Stimulated activated CD8-positive, alpha-beta memory T cell treated with anti-CD3 and anti-CD28 coated beads, Interleukin-4, amount 100 ng/mL, for 4 hours (primary cell): ENCODE measurements at places on chromosomes 2 and 18.

DNA sequence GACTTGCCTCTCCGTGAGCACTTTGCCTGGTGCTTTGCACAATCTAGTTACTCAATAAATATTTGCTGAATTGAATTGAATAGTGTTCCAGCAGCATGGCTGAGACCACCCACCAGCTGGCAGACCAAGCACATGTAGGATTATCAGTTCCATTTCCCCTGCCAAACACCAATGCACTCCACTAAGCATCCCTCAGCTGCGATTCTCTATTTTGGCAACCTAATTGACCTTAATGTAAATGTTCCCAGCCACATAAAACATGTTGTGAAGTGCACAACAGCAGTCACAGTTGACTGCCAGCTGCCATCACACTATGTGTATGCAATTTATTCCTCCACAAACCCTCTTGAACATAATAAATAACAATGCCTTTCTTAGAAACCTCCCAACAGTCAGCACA is 1879.4 kb upstream of the PIK3C3 start:
- no peak for DNase-seq

GRCh38 chr2:229686122-229686919 is 28.0 kb downstream of the DNER start:
- DNase-seq: no peak

- no peak for DNase-seq
Measured at GRCh38 chr2:217065695-217066405, 206.0 kb upstream of the TNP1 start.

DNA sequence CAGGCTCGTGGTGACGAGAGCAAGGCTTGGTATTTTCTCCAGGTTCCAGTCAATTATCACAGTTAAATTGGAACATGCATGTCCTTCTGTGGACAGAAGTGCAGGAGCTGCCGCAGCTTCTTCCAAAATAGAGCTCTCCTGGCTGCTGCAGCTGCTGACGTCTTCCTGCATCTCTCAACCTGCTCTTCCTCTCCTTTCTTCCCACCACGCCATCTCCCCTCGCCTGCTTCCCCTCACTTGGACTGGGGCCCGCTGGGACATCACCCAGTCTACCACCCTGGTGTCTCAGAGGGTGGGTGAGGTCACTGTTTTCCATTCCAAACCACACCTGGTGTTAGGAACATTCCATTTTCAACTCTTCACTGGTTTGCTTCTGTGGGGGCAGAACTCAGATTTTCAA is 41.4 kb downstream of the SPP2 start:
- DNase-seq: no peak

- DNase-seq: no peak
Measured at GRCh38 chr2:237500681-237501424, 13.8 kb downstream of the MLPH start.

GRCh38 chr2:44397447-44398175 is 35.9 kb downstream of the CAMKMT start:
- DNase-seq: no peak

DNA sequence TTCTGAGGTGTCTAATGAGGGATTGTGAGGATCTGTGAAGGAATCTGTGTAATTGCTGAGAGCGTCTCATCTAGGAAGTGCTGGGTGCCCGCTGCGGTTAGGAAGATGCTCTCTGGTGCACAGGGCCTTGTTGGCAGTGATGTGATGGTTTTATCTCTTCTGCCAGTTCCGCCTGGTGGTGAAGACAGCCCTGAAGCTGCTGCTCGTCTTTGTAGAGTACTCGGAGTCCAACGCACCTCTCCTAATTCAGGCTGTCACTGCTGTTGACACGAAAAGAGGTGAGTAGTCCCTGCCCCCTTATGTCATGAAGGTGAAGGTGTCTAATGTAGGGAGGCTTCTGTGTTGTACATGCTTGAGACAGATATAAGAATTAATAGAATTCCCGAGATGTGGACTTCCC is 234.2 kb downstream of the TPGS2 start:
- DNase-seq: no peak

DNA sequence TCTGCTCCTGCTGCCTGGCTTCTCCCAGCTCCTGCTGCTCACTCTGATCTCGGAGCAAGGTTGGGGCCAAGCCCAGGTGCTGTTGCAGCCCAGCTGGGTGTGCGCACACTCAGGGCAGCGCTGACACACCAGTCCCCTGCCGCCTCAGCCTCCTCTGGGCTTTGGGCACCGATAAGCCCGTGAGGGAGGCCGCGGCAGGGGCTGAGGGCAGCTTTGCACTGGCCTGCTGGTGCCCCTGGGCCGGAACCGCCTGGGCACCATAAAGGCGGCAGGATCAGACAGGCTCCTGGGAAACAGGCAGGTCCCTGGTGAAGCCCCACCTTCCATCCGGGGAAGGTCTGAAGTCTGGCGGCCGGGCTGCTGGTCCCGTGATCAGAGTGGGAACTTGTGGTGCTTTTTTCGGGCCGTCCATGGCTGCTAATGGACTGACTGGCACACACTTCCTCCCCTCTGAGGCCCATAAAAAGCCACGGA is 14.1 kb upstream of the EML6 start:
- DNase-seq: no peak

DNA sequence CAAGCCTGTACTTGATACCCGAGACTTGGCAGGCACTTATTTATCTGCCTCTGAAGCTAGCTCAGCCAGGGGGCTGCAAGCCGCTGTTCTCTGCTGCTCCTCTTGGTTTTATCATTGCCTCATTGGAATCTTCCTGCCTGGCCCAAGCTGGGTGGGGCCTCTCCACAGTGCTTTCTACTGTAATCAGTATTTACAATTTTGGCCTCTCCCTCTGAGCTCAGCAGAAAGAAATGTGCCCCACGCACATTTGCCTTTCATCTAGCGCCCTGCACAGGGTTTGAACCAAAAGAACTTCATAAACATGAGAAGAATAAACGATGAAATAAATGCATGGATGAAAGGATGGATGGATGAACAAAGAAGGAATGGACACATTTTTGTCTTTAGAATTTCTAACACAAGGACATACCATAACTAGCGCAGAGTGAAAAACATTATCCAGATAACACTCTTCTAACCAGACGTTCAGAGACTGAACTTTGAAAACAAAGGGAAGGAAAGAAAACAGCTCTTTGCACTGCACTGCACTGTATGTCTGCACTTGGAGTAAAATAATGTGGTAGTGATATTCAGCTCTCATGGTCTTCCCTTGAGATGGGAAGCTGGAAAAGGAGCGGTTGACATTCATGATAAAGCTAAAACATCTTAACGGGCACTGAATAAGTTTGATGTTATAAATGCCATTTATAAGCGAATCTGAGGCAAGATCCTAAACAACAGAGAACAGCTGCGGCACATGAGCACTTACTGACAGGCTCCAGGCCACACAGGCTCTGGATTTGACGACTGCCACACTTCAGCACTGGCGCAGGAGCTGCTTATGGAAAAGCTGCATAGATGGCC is 86.8 kb upstream of the SP3 start:
- no peak for DNase-seq

- no peak for DNase-seq
Measured at GRCh38 chr2:197207106-197207505, 103.5 kb downstream of the ANKRD44 start.

GRCh38 chr2:71829008-71829407 is 318.7 kb downstream of the CYP26B1 start:
- DNase-seq: no peak

DNA sequence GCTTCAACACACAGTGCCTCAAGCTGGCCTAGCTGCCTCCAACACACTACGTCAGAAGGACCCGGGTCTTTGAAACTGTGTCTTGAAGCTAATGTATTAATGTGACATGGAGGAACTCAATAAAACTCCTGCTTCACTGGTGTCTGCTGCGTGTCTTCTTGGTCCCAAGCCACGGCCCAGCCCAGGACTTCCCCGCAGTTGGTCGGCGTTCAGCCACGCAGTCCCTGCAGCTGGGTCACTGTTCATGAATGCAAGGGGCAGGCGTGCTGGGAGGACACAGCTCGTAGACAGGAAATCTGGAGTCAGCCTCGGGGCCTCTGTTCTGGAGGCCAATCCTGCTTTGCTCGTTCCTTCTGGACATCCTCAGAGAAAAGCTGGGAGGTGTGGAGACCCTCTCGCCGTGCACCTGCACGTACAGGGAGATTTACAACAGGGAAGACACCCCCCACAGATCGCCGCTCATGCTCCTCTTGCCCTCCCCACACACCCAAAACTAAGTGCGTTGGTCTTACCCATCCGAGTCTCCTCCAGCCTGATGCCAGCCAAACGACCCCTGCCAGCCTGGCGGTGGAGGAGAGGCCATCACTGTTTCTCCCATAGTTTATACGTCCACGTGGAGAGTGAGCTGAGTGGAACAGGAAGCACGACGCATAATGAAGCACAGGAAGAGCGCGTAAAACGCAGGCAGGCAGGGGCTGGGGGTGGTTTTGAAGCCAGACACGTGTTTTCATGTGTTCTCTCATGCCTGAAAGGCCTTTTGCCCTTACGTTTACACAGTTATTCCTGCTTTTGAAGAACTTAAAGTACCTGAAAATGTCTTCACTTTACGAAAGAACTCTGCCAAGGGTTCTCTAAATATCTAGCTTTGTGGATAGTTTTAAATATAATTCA is 39.7 kb downstream of the ADI1 start:
- no peak for DNase-seq

- no peak for DNase-seq
Measured at GRCh38 chr2:234951664-234952269, at the start of gene SH3BP4. TSS of gene SH3BP4 (plus strand) at chr2:234952017. CDS start at chr2:235035003, 82,986 bp downstream.

GRCh38 chr2:14827226-14828023 is 194.9 kb downstream of the LRATD1 start:
- no peak for DNase-seq
